ENCODE measurements at places on chromosomes 4 and X. TPM values are rescaled to one million over a fixed set of nuclear protein-coding genes. Genes with fewer than 3 reads are reported as not detected.
A peak's percentile ranks its signal among the peaks of the same experiment; 100 is the strongest.

DNA sequence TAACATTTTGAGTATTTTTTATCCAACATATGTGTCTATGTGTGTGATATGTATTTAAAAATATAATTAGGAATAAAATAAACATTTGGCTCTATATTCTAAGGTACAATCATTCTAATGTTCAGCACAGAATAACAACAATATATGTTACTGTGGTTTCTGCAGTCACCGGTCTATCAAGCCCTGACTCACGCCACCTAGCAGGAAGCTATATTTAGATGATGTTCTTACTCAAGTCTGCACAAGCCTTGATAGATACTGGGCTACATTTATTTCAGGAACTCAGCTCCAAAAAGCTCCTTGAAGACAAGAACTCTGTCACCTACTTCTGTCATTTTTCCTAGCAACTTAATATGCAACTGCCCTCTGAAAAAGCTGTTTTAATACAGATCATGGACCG is 152.0 kb upstream of the FTHL17 start:
- no peak for DNase-seq

GRCh38 chr4:100206850-100207249 is 16.6 kb upstream of the DDIT4L start:
- no peak for DNase-seq

GRCh38 chrX:41692162-41692749 is 3.5 kb downstream of the GPR34 start:
- no peak for DNase-seq

GRCh38 chrX:100417681-100418080 is 7.6 kb upstream of the PCDH19 start:
- no peak for DNase-seq

- no peak for DNase-seq
Measured at GRCh38 chr4:89741768-89742167, 95.2 kb downstream of the SNCA start.

GRCh38 chr4:82733636-82734035 is 65.0 kb downstream of the SCD5 start:
- no peak for DNase-seq

- peak; percentile 24 for DNase-seq
Measured at GRCh38 chr4:8817096-8817812, 54.4 kb downstream of the HMX1 start.

DNA sequence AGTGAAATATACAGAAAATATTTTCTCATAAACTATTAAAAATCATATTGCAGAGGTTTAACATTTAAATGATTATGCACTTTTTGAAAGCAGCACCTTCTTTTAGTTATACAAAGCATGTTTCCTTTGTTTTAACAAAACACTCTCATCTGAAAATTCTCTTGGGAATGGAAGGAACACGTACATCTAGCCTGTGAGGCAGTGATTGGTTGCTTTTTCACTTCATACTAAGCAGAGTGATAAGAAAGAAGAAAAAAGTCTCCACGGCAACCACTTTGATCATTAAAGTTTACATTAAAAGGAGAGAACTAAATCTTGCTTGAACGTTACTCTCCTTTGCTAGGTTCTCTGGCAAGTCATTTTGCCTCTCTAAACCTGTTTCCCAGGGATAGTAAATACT is 41.7 kb upstream of the H2AZ1 start:
- DNase-seq = no peak

GRCh38 chr4:147735413-147736301 is 3.8 kb downstream of the ARHGAP10 start:
- DNase-seq = no peak

GRCh38 chrX:123408821-123409737 is 225.0 kb downstream of the GRIA3 start:
- DNase-seq = no peak

DNA sequence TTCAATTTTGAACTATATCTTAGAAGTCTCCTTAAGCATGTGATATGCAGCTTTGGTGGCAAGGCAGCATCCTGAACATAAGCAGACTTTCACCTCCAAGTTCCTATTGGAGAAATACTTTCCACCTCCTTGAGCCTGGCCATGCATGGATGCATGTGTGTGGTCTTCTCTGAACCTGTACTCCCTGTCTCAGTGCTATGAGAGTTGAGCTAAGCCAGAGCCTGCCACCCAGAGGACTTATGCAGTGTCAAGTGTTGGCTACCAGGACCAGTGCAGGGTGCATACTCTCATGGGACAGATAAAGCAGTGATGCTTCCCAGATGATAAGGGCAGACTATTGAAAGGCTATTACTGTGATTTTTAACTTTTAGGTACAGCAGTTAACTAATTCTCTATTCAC is 105.6 kb downstream of the TSPAN7 start:
- no peak for DNase-seq

- DNase-seq = no peak
Measured at GRCh38 chr4:16353165-16353564, 126.9 kb upstream of the TAPT1 start.

DNA sequence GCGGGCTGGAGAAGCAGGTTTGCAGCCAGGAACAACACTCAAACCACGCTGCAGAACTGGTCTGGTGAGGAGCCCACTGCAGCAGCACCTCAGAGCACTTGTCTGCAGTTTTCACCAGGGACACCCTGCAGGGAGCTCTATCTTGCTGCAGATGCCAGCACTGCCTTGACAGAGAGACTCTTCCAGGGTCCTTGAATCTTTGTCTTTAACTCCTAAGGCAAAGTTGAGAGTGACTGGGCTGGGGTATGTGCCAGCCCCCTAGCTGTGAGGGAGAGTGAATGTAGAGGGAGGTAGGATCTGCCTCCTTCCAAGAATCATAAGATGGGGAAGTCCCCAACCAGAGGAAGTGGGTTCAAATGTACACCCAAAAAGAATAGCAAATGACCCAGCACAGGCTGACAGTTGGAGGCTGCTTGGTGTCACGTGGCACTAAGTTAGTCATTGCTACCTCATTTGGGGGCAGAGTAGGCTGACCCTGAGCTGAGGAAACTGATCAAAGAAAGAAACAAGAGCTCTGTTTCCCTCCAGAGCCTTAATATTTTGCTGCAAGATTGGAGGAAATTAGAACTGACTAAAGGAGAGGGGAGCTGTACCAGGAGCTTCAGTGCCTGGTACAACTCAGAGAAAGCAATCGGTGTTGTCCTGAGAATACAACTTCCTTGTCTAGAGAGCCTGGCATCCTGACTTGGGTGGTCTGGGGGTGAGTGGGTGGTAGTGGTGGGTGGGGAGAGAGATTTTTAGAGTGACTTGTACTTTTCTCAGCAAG is 28.2 kb upstream of the HUWE1 start:
- no peak for DNase-seq

DNA sequence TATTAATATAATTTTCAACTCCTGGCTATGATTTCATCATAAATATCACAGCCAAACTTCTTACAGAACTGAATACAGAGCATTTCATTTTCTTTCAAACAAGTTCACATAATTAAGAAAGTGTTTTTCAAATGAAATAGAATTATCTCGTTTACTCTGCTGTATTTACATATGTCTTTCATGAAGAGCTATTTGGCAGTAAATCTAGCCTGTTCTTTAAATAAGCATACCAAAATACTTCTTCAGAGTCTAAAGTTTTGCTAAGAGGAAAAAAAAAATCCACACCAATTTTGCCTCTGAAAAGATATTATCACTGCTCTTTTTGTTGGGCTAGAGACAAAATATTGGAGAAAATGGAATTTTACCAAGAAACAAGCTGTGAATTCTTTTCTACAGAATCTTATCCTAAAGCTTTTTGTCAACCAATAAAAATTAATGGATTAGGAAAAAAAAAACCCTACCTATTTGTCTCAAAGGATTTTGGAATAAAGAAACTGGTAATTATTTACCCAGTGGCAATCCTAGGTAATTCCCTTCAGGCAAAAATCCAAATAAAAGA is 287.9 kb upstream of the NR3C2 start:
- DNase-seq = no peak

- no peak for DNase-seq
Measured at GRCh38 chr4:170522427-170522970, 432.7 kb upstream of the AADAT start.

DNA sequence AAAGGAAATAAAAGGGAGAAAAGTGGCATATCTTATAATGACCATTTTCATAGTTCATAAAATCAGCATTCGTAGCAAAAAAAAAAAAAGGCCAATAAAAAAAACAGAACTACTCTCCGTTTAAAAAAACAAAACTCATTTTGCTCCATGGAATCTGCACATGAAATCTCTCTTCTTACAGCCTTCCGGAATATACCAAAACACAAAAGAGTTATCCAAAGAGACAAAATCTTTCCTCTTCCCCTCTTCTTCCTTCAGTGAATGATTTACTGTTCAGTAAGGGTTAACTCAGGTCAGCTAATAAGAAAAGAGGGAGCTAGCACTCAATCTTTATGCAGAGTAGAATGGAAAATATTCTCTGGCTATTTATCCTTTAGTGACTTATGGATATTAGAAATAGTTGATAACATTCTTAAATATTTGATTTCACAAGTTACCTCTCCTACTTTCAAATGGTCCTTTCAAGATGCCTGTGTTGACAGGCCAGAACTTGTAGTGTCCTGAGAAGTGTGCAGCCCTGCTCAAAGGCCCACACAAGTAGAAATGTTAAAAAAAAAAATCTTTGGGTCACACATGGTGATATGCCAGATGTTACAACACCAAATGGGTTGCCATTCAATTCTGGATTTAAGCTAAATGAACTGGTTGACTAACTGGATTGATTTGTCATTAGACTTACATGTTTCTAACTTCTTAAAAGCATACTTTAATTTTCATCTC is 42.1 kb downstream of the PDGFC start:
- no peak for DNase-seq

DNA sequence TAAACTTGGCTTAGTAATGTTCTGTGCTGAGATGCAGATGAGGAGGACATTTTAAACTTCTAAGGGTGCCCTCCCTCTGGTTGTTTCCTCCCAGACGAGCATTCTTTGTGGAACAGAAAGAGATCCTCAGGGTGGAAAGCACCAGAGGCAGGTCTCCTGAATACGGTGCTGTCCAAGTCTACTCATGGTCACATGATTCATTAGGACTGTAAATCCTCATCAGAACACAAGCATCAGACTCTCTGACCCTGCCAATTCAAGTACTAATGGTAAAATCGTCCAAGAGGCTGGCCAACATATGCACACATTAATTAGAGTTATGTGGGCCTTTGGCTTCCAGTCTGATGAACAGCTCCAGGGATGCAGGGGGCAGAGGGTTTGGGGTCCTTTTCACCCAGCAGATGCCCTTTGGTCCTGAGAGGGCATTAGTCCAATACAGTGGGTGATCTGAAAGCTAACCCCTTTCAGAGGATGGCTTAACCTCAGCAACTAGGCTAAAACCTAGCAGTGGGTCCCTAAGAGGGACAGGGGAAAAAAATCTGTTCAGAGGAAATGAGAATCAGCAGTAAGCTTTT is 18.2 kb downstream of the HAND2 start:
- no peak for DNase-seq

DNA sequence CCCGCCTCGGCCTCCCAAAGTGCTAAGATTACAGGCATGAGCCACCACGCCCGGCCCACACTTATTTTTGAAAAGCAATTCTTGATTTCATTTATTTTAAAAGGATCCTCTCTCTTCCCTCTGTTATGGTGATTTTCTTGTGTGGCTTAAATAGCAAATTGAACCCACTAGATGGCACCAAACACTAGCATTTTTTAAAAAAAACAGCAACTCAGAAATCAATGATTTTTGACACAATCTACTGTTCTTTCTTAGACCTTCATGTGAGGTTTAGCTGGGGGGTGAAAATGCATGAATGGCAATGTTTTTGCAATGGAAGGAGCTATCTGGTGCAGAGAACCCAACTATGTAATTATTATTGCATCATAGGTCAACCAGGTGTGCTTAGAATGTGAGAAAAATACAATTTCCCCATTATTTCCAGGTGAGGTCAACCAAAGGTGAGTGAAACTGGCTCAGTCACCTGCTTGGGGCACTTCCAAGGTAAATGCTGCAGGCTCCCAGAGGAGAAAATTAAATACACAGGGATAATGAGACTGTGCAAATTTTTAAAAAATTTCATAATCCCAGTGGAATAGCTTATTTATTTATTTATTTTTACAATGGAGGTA is 226.7 kb upstream of the PRKX start:
- no peak for DNase-seq

GRCh38 chr4:8607603-8608481 is 15.3 kb downstream of the CPZ start:
- peak; percentile 75 for DNase-seq

DNA sequence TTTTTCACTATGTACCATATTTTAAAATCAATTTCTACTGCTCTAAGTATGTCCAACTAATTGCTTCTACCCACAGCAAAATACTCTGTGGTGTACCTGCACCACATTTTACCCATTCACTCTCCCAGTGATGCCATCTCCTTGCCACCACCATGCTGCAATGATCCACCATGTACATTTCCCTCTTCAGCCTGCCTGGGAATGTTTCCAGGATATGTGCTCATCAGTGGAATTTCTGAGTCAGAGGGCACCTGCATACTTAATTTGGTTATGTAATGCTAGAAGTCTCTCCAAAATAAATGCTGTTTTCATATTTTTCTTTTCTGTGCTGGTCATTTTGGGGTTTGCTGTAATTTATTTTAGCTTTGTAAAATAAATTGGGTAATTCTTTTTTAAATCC is 33.2 kb upstream of the OCIAD2 start:
- no peak for DNase-seq

- DNase-seq = no peak
Measured at GRCh38 chr4:5996641-5997040, 21.6 kb downstream of the C4orf50 start.

- DNase-seq = no peak
Measured at GRCh38 chr4:169205075-169205743, 65.5 kb downstream of the SH3RF1 start.

- no peak for DNase-seq
Measured at GRCh38 chrX:149949743-149950436, 11.6 kb upstream of the EOLA2 start.

DNA sequence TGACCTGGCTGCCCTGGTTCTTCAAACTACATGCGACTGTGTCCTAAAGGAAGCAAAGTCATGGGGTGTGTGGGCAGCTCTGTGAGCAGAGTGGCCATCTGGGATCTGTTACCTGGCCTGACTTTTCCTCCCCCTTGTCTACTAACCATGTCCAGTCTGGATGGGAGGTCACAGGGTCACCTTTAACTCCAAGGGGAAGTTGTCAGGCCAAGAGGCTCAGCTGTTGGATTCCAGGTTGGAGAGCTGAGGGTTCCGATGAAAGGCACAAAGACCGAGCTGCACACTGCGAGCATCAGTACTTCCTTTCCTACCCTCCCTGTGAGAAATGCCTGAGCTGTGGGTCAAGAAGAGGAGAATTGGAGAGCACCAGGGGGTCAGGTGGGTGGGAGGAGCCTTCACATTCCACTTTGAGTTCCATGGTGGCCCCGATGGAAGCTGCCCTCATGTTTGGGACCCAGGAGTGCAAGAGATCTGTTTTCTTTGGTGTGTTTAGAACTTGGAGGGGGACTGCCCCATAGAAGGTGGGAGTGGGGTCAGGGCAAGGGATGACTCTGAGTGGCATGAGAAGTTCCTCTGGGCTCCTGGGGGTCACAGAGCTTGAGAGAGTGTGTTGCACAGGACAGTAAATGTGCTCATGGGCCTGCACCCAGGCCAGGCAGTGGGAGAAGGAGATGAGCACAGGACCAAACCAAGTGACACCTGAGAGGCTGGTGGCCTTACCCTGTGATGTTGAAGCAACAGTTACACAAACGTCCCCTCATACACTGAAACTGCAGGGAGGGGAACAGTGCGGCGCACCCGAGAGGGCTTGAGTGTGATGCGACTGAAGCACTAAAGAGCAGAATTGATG is 36.2 kb downstream of the RGS12 start:
- no peak for DNase-seq

PPEF1 gene
- total RNA-seq = 1.0 TPM

VMA21 gene
- total RNA-seq = 22.8 TPM

ADD1 gene
- total RNA-seq = 215 TPM

CCSER1 gene
- 10.7 TPM for total RNA-seq

NAP1L5 gene
- total RNA-seq = 6.8 TPM

LRCH2 gene
- total RNA-seq = 5.7 TPM

SHISA3 gene
- total RNA-seq = 9.2 TPM

GYG2 gene
- total RNA-seq = 4.5 TPM

VCX gene
- not detected for total RNA-seq

NRK gene
- total RNA-seq = 0.29 TPM

Data from right cardiac atrium (tissue), 5 donors.